ENCODE measurements at places on chromosomes 16 and 17. TPM values are rescaled to one million over a fixed set of nuclear protein-coding genes. Genes with fewer than 3 reads are reported as not detected.

CBX2 gene
- total RNA-seq: 4.9 TPM

CSH1 gene
- total RNA-seq: not detected

MMP15 gene
- total RNA-seq: 8.1 TPM

TSPAN10 gene
- total RNA-seq: 1.2 TPM

FAM20A gene
- 5.3 TPM for total RNA-seq

MEIOC gene
- not detected for total RNA-seq

C17orf100 gene
- total RNA-seq: 2.9 TPM

ABCC12 gene
- under 0.01 TPM for total RNA-seq

RNF112 gene
- total RNA-seq: 2.3 TPM

TEX19 gene
- total RNA-seq: not detected

METTL16 gene
- 10.2 TPM for total RNA-seq

KCNAB3 gene
- not detected for total RNA-seq

PROCA1 gene
- total RNA-seq: 2.0 TPM

LDHD gene
- total RNA-seq: 1.5 TPM

KRTAP3-1 gene
- total RNA-seq: not detected

C1QTNF8 gene
- total RNA-seq: not detected

ABCC3 gene
- 13.9 TPM for total RNA-seq

KRTAP9-1 gene
- not detected for total RNA-seq

SOST gene
- total RNA-seq: not detected

CHD9NB gene
- total RNA-seq: 1.1 TPM

CDK12 gene
- 16.6 TPM for total RNA-seq

SERPINF2 gene
- 1.9 TPM for total RNA-seq

PLA2G10 gene
- not detected for total RNA-seq

ZP2 gene
- not detected for total RNA-seq

CSH2 gene
- not detected for total RNA-seq

GAST gene
- total RNA-seq: not detected

CCL14 gene
- total RNA-seq: not detected

TGFB1I1 gene
- 62.1 TPM for total RNA-seq

DNASE1L2 gene
- total RNA-seq: 0.26 TPM

PRSS21 gene
- 3.8 TPM for total RNA-seq

ADCY7 gene
- total RNA-seq: 9.3 TPM

JPT2 gene
- total RNA-seq: 34.8 TPM

MPP2 gene
- total RNA-seq: 2.6 TPM

RNF222 gene
- not detected for total RNA-seq

ETV4 gene
- total RNA-seq: 4.9 TPM

CCR7 gene
- total RNA-seq: not detected

NUDT7 gene
- total RNA-seq: 3.1 TPM

TLCD2 gene
- total RNA-seq: 13.2 TPM

NOXO1 gene
- total RNA-seq: 2.1 TPM

KRT32 gene
- not detected for total RNA-seq

NPIPA2 gene
- total RNA-seq: 0.58 TPM

ZNF624 gene
- total RNA-seq: 1.9 TPM

RTN4RL1 gene
- 0.58 TPM for total RNA-seq

KRTAP1-5 gene
- not detected for total RNA-seq

SGCA gene
- 0.26 TPM for total RNA-seq

CD300C gene
- total RNA-seq: not detected

MYLK3 gene
- 0.17 TPM for total RNA-seq

IGFALS gene
- not detected for total RNA-seq

RPL26 gene
- 6,062 TPM for total RNA-seq

FZD2 gene
- total RNA-seq: 22.8 TPM

DNAH9 gene
- total RNA-seq: not detected

GGA2 gene
- 35.5 TPM for total RNA-seq
